ENCODE measurements at places on chromosomes 4 and X.

GRCh38 chr4:149511558-149512298, 303.9 kb downstream of the IQCM start:
- DNase-seq, result no peak

DNA sequence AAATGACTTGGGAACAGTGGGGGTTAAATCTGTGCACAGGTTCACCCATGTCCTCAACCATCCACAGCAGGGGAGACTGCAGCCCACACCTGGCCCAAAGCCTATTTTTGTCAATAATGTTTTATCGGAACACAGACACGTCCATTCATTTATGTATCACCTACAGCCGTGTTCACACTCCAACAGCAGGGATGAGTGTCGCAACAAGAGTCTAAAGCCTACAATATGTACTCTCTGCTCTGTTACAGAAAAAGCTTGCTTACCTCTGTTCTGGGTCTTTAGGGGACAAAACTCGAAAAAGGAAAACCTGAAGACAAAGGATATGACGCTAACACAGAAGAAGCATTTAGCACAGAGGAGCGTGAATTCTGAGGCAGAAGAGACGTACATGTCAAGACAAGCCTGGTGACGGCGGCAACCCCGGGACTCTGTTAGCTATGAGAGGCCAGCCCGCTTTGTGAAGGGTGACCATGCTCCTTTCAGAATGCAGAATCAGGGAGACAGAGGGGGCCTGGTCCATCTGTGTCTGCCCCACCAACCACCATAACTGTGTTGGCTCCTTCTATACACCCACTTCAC, 45.5 kb downstream of the AFAP1 start:
- DNase-seq, result no peak

- DNase-seq, result no peak
Observed at GRCh38 chrX:14386981-14387380, 142.4 kb upstream of the GLRA2 start.

DNA sequence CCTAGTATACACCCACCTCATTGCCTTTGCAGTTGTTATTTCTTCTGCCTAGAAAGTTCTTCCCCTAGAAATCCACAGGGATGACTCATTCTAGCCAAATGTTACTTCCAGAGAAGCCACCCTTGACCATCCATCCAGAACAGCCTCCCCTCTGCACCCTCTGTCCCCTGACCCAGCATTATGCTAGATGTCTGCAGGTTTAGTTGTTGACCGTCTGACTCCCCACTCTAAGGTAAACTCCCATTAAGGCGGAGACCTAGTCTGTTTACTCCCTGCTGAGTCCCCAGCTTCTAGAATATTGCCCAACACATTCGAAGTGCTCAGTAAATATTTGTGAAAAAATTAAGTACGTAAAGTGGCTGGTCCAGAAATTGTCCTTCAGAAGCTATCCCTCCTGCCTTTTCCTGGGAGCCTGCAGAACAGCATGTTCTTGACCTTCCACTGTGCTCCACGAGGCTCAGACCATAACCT, 11.0 kb downstream of the SRD5A3 start:
- DNase-seq, result no peak

GRCh38 chr4:71259911-71260331, 78.9 kb upstream of the SLC4A4 start:
- peak; percentile 63 for DNase-seq

GRCh38 chrX:21934414-21934813, 6.1 kb upstream of the SMS start:
- DNase-seq, result no peak

DNA sequence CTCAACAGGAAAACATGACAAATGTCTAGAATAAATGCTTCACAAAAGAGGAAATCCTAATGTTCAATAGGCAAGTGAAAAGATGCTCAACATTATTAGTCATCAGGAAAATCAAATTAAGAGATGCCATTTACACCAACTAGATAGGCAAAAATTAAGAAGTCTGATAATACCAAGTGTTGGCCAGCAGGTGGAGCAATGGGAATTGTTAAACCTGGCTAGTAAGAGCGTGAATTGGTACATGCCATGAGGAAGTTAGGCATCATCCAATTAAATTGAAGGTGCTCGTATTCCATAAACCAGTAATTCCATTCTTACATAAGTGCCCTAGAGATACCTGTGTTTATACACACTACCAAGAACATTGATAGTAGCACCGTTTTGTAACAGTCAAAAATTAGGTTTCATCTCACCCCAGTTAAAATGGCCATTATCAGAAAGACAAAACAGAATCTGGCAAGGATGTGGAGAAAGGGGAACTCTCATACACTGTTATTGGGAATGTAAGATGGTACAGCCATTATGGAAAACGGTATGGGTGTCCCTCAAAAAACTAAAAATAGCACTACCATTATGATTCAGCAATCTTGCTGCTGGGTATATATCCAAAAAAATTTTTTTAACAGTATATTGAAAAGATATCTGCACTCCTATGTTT, 14.0 kb upstream of the ZCCHC18 start:
- peak; percentile 62 for DNase-seq

DNA sequence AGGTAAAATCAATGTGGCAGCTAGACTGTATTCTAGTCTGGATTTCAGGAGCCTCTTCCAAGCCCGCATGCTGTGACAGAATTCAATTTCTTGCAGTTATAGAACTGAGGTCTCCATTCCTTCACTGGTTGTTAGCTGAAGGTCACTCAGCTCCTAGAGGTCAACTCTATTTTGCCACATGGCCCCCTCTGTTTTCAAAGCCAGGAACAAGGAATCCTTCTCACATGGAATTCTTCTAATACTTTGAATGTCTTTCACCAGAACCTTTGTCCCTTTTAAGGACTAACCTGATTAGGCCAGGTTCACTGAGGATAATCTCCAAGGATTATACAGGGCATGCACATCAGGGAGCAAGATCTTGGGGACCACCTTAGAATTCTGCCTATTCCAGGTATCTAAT, 23.4 kb upstream of the MMRN1 start:
- DNase-seq, result no peak

DNA sequence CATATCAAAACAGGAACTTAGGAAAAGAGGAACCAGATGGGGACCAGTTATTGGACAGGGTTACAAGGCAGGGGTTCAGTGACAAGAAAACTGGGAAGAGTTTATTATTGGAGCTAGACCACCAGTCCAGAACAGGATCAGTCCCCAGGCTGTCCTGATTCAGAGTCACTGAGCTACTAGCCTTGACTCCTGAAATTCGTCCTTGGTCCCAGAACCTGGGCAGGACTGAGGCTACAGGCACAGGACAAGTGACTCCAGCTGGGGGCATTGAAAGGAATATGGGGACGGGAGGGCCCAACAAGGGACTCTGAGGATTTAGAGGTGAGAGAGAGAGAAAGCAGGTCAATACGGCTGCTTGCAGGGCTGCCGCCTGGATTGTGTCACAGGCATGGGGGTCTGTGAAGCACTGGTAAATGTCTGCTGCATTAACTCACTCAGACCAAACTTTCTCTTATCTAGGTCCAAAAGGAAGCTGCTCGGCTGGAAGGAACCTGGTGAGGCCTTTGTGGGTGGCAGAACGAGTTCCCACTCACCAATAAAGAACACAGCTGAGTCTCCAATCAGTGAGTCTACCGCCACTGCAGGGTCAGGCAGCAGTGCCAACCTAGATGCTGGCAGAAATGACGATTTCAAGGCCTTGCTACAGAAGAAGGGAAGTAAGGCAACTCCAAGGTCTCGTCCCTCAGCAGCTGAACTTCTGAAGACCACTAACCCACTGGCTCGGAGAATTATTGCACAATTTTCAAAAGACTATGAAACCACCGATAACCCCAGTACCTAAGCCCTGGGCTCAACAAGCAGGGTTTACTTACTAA, 11.3 kb upstream of the RTL5 start:
- no peak for DNase-seq

DNA sequence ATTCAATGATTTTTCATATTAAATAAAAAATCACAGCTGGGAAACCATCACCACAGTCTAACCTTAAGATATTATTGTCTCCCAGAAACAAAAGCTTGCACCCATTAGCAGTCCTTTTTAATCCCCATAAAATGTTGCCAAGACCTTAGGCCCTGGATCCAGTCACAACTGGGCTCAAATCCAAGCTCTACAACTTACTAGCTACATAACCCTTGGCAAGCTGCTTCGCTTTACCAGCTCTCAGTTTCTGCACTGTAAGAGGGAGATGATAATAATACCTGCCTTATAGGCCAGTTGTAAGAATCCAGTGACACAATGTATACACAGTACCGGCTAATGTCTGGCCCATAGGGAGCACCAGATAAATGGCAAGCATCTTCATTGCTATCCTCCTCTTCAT, 400.9 kb upstream of the FGF13 start:
- DNase-seq, result no peak

GRCh38 chr4:88054901-88055300, 47.5 kb downstream of the PKD2 start:
- DNase-seq, result peak; percentile 51

- DNase-seq, result no peak
Observed at GRCh38 chr4:142449771-142450373, 396.2 kb downstream of the INPP4B start.

GRCh38 chr4:24892778-24893177, 20.1 kb downstream of the CCDC149 start:
- DNase-seq, result no peak

DNA sequence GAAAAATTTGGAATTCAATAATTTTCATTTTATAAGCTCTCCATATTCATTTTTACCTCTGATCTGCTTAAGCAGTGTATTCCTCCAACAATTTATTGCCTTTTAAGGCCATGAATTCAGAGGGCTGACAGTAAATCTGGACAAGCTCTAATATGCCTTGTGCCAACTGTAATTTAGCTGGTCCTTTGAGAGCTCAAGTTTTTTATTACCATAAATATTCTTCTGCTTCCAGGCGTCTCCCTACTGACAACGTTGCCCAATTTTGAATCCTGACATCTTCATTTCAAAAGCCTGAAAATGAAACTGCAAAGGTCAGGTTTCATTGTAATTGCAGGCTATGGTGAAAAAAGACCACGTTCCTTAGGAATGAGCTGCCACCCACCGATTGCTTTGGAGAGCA, 95.8 kb upstream of the GEMIN8 start:
- no peak for DNase-seq

DNA sequence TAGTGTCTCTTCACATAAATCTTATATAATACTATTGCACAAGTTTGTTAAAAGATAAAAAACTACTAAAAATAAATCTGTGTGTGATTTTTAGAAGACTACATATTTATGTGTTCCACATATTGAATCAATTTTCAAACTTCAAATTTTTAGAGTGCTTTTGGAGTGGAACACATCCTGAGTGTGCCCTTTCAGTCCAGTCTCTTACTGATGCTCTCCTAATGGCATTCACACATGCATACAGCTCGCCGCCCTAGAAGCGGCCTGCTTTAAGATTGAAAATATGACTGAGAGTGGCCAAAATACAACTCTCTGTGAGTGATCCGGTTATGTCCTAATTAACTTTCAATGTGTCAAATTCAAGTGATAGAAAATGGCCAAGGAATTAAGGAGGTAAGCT, 628.8 kb downstream of the ANKRD50 start:
- DNase-seq, result no peak

- DNase-seq, result peak; percentile 14
Observed at GRCh38 chr4:163672751-163673150, 178.3 kb downstream of the TMA16 start.

DNA sequence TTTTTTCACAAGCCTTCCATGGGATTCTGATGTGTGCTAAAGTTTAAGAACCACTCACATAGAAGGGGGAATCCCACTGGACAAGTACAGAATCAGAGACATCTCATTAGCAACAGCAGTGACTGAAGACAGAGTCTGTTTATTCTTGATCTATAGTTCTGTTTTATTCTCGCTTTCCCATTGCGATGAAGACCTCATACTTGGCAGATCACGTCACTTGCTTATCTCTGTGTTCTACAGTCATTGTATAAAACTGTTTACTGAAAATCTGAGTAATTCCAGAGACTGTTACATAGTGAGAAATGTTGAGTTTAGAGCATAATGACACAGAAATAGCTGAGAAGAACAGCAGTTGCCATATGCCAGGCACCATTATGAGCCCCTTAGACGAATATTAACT, 185.5 kb downstream of the PTTG2 start:
- no peak for DNase-seq

DNA sequence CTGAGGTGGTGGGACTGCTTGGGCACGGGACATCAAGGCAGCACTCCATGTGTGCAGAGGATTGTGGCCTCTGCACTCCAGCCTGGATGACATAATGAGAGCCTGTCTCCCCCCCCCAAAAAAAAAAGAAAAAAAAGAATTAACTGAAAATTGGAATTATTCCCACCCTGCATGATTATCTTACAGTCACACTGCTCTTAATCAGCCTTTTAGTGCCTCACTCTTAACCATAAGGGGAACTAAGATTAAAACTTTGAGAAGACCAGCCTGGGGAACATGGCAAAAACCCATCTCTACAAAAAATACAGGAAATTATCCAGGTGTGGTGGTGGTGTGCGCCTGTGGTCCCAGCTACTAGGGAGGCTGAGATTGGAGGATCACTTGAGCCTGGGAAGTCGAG, 94.6 kb downstream of the UBE2K start:
- DNase-seq, result no peak

GRCh38 chrX:65017451-65017850, 41.2 kb upstream of the ZC4H2 start:
- no peak for DNase-seq

DNA sequence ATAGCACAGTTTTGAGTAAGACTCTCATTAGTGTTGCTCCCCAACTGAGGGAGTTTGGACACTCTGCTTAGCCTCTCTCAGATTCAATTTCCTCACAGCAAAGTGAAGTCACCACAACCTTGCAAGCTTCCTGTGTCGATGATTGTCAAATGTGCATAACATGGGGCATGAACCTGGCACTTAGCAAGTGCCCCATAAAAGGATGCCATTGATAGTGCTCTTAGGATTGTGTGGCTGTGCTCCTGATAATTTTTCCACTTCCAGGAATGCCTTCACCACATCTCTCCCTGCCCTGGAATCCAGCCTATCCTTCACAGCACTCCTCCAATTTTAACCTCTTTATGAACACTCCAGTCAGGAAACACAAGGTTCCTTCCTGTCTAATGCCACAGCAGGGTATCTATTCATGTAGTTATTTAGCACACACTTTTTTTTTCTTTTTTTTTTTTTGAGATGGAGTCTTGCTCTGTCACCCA, 309.4 kb downstream of the PPP3CA start:
- peak; percentile 68 for DNase-seq

DNA sequence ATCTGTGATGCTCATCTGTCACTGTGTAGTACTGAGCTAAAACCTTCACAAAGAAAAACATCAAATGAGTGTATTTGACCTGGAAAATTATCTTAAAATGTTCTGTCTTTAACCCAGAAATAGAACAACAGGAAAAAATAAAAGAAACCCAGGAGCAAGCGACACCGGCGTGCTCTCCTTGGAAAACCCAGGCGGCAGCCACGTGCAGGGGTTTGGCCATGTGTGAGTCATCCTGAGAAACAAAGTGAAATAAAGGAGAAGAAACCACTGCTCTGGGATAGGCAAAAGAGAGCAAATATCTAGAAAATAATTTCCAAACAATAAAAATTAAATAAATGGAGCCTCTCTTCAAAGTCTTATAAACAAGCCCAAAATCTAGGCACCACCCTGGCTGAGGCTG, 20.0 kb upstream of the TMEM128 start:
- no peak for DNase-seq

DNA sequence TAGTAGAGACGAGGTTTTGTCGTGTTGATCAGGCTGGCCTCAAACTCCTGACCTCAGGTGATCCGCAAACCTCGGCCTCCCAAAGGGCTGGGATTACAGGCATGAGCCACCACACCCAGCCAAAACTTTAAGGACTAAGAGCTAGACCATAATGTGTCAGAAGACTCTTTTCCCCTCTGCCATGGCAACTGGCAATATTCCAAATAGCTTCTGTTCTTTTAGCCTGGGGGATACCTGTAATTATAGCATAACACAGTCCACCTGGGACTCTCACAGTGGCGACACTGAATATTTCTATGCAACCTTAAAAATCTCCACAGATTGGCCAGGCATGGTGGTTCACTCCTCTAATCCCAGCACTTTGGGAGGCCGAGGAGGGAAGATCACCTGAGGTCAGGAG, 45.5 kb upstream of the RBM47 start:
- DNase-seq, result no peak

All from AML-193 (cell line).